ENCODE measurements at places on chromosomes 16 and 17.

- no peak for DNase-seq
Observed at GRCh38 chr16:64962786-64963185, 159.1 kb downstream of the CDH11 start.

DNA sequence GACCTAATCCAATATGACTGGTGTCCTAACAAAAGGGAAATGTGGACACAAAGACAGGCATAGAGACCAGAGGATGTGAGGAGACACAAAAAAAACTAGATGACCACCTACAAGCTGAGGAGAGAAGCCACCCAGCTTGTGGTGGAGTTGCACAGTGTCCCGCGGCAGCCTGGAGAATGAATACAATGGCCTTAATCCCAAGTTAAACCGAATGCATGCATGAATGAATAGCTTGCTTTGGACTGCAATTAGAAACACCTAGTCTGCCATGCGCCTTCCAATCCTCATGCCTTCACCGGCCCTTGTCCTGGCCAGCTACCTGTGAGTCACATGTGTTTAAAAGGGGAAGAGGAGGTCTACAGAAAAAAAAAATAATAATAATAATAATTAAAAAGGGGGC is 72.0 kb downstream of the CNGB1 start:
- no peak for DNase-seq

- DNase-seq, result no peak
Observed at GRCh38 chr16:2719328-2720063, 528 bp downstream of the PRSS27 start.

DNA sequence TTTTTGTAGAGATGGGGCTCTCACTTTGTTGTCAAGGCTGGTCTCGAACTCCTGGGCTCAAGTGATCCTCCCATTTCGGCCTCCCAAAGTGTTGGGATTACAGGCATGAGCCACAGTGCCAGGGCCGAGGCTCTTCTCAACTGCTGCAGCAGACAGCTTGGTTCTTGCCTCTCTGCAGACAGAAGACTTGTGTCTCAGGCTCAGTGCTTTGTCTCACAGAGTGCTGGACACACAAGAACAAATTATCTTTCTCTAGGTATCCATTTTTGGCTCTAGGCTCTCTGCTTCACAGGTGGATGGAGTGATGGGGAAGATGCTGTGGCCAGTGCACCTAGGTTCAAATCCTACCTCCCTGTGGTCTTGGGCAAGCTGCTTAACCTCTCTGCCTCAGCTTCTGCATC is 80.8 kb upstream of the RNU2-1 start:
- DNase-seq, result no peak

GRCh38 chr17:29176558-29177351 is 3.4 kb downstream of the MYO18A start:
- DNase-seq, result peak; percentile 59

GRCh38 chr17:17237026-17237799 is at the start of gene FLCN:
Gene FLCN (minus strand): TSS chr17:17237168. CDS start chr17:17228137, 9,031 bp downstream.
- DNase-seq, result peak; percentile 90

GRCh38 chr16:2039274-2040031 is 8.2 kb downstream of the NTHL1 start:
- DNase-seq, result no peak

DNA sequence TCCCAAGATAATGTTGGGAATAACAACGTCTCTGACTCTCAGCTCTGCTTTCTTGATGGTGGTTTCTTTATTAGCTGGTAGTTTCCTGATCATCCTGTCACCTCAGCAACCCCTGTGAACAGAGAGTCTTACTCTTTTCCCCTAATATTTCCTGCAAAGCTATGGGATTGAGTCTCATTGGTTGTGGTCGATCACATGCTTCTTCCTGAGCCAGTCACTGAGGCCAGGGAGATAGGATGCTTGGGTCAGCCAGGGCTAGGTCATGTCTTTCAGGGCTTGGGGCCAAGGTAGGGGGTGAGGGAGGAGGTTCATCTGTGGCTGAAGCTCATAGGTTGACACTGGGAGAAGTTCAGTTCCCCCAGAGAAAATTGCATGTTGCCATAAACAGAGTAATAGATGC is 114.3 kb downstream of the ABCC1 start:
- no peak for DNase-seq

GRCh38 chr17:34710226-34710625 is 130.8 kb downstream of the TMEM132E start:
- DNase-seq, result no peak

- no peak for DNase-seq
Observed at GRCh38 chr17:50923611-50924010, 57.5 kb upstream of the TOB1 start.

DNA sequence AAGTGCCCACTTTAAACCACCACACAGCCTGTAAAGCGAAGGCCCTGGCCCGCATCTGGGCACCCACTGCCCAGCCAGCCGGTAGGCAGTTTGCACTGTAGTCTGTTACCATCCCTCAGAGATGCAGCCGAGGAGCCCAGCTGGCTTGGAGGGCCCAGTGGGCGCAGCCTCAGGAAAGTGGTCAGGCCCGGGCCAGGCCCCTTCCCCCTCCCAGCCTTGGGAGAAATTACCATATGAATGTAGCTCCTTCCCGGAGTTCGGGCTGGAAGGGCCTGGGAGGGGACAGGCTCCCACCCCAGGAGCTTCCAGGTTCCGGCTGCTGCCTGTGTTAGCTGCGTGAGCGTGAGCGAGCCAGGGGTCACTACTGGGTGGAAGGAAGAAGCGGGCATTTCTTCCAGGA is 325.4 kb downstream of the SEC14L1 start:
- DNase-seq, result no peak

- DNase-seq, result no peak
Observed at GRCh38 chr16:30997725-30998711, 12.4 kb downstream of the STX1B start.

- DNase-seq, result peak; percentile 93
Observed at GRCh38 chr17:63698886-63699637, 863 bp downstream of the LIMD2 start.

GRCh38 chr16:280991-281659 is 734 bp downstream of the ARHGDIG start:
- DNase-seq, result no peak

GRCh38 chr17:52158450-52159042 is at the start of gene CA10:
Gene CA10 (minus strand): TSS chr17:52158714.
- no peak for DNase-seq

- no peak for DNase-seq
Observed at GRCh38 chr16:80846275-80846674, 41.9 kb upstream of the CDYL2 start.

DNA sequence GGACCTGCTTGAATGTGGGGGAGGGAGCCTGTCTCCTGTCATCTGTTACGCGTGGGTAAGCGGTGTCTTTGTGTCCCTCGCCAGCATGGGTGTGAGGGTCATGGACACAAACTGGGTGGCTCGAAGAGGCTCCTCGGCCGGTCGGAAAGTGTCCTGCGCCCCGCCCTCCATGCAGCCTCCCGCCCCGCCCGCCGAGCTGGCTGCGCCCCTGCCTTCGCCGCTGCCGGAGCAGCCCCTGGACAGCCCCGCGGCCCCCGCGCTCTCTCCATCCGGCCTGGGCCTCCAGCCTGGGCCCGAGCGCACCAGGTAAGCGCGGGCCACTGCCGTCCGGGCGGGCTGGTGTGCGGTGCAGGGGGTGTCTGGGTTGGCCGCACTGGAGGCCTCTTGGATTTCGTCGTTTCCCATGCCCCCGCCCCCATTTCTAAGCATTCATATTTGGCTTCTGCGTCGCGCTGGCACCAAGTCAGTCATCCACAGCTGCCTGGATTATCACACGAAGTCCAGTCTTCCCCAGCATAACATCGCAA is 43.8 kb downstream of the ELAC2 start:
- no peak for DNase-seq

GRCh38 chr17:32936894-32937500 is 9.0 kb downstream of the TMEM98 start:
- peak; percentile 61 for DNase-seq

- no peak for DNase-seq
Observed at GRCh38 chr16:88511906-88512305, 58.3 kb upstream of the ZC3H18 start.

GRCh38 chr16:648071-648780 is 939 bp upstream of the WDR90 start:
- DNase-seq, result no peak

GRCh38 chr16:17160285-17160853 is 310.4 kb downstream of the XYLT1 start:
- DNase-seq, result no peak

- peak; percentile 48 for DNase-seq
Observed at GRCh38 chr17:39939588-39940419, 12.3 kb downstream of the LRRC3C start.

DNA sequence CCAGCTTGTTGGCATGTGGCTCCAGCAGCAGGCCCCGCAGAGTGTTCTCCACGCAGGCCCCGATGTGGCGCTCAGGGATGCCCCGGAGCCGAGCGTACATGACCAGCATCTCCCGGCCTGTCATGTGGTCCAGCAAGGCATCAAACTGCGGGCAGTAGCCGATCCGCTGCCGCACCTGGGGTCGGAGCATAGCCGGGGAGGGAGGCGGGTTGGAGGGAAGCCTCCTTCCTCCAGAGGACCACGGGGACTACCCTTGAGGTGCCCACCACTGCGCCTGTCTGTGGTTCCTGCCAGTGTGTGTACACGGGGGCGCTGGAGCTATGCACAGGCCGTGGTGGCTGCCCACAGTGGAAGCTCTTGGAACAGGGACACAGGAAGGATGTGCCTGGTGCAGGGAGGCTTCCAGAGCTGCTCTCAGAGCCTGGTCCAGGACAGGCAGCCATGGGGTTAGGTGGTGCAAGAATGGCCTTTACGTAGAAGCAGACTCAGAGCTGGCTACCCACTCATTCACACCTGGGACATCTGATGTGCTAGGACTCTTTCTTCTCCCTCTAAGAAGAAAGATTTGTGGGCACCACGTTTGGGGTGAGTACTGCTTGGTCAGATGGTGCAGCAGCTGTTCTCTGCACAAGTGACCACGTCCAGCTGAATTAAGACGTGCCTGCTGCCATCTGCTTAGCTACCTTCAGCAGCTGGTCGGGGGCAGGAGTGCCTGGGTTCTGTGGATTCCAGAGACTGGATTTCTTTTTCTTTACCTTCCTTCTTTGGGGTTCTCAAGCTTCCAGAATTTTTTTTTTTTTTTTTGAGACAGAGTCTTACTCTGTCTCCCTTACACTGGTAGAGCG is 11.3 kb upstream of the RNPS1 start:
- DNase-seq, result no peak

DNA sequence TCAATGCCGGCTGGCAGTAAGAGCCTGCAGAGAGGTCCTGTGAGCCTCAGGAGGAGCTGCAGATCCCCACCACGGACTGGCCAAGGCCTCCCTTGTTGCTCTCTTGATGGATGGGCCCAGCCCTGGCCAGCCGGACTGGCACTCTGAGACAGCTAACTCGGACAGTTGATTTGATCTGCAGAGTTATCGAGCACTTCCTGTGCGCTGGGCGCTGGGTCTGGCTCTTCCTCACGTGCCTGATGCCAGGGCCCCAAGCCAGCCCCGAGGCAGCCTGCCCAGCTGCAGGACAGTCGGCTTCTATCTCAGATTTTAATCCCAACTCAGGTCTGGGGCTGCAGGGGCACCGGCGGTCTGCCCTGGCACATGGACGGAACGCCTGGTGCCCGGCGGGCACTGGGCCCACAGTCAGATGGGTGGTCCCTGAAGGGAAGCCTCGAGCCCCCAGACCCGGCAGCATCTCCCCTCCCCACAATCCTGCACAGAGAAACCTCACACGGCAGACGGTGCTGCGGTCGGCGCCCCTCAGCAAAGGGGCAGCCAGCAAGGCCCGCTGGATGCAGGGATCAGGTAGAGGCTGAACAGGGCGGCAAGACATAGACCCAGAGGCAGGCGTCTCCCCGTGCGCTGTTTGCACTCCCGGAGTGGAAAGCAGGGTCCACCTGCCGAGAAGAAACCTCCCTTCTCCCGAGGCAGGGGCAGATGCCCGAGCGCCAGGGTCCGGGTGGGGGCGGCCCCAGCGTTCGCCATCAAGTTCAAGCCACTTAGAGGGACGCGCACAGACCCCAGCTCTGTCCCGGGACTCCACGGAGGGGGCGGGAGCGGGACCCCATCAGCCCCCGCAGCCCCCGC is 34.0 kb downstream of the TIMM22 start:
- DNase-seq, result no peak

DNA sequence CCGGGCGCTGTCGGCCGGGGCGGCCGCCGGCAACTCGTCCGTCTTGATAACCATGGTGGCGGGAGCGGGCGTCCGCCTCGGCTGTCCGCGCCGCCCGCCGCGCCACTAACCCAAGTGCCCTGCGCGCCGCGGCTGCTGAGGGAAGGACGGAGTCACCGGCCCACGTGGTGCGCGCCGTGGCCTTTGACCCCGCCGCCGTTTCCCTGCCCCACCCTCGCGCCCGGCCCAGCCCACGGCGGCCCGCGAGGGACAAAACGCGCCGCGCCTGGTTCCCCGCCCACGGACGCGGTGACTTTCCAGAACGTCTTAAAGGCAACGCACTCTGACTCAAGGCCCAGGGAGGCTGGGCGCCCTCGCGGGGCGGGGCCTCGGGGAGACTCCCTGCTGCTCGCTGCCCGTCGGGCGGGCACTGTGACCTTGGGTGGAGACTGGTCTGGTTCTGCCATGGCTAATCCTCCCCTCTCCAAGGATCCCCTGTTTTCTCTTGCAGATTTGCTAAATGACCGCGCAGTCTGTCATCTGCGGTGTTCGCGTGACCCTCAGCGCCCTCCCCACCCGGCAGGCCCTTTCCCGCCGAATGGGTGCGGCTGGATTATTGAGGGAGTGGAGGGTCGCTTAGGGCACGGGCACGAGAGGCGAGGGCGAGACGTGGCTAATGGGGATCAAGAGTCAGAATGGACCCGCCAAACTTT is at the start of gene CLUH:
CLUH (minus strand) TSS at position 157 of the 692 bp plus-strand sequence; CDS start at position 54, 103 bp downstream.
- peak; percentile 97 for DNase-seq

- DNase-seq, result no peak
Observed at GRCh38 chr17:27995554-27995953, 46.9 kb upstream of the NLK start.

DNA sequence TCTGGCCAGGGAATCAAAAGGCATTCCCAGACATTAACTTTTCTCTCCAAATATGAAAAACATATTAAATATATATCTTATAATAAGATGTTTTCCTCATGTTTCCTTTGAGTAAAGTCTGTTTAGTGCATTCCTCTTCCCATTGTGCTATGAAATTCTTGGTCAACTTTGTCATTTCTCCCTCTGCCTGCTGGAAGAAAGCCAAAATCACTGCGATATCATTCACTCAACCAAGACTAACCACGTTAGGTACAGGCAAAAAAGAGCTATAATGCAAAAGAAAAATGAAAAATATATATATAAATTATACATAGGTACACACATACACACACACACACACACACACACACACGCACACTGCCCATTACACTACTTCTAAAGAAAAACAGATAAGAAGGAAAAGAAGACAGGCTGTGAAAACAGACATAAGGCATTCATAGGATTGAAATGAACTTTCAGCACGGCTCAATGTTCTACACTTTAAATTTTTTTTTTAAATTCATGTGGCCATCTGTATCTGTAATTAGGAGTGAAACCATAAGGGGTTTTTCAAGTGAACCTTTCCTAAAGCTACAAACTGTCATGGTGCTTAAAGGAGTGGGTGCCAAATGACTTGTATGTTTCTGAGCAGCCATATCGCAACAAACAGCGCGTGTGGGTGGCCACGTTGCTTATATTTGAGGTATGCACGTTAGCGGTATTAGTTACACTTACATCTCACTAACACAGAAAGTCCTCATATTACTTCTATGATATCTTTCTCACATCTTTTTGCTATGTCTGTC is 71.6 kb upstream of the PSMD7 start:
- no peak for DNase-seq

GRCh38 chr17:7806587-7806986 is 27.4 kb upstream of the KDM6B start:
- no peak for DNase-seq
